SJCRH30 (cell line): ENCODE measurements at places on chromosomes 5 and 9.

DNA sequence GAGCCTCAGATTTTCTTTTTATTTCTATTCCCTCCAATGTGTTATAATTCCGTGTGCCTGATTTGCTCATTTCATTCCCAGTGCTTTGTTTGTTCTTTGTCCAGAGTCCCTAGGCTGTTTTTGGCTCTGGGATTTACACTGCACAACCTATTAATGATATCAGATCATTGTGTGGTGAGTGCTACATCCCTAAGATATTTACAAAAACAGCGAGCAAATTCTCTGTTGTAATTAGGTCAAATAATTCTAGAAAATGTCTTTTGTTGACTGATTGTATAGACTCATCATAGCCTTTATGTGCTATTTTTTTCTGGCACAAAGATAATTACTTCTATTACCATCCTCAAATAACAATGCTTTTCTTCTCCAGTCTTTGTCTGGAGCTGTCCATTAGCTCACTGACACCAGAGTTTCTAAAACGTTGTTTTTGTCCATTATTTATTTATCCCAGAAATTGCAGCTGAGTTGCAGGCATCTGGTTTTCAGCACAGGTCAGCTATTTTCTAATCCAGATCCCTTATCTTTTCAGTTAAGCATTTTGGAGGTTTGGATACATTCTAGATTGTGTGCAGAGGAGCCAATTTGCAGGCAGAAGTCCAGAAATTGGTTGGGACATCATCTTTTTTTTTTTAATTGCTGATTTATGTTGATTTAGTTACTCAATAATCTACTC, 379.9 kb upstream of the DMAC1 start:
- DNase-seq, result no peak

DNA sequence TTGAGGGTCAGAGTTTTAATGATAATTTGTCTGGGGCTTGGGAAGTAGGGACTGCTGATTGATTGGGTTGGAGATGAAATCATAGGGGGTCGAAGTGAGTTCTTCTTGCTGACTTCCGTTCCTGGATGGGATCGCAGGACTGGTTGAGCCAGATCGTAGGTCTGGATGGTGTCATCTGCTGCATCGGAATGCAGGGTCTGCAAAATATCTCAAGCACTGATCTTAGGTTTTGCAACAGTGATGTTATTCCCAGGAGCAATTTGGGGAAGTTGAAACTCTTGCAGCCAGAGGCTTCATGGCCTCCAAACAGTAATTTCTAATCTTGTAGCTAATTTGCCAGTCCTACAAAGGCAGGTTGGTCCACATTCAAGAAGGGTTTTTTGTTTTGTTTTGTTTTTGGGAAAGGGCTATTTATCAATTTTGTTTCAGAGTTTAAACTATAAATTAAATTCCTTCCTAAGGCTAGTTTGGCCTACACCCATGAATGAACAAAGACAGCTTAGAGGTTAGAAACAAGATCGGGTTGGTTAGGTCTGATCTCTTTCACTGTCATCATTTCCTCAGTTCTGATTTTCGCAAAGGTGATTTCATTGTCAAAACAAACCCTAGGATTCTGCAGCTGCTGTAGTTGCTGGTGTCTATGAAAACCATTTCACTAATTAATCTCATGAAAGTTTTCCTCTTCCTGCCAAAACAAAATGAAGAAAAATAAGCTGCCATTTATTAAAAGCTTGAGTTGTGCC, 388.0 kb downstream of the TMEM232 start:
- no peak for DNase-seq

DNA sequence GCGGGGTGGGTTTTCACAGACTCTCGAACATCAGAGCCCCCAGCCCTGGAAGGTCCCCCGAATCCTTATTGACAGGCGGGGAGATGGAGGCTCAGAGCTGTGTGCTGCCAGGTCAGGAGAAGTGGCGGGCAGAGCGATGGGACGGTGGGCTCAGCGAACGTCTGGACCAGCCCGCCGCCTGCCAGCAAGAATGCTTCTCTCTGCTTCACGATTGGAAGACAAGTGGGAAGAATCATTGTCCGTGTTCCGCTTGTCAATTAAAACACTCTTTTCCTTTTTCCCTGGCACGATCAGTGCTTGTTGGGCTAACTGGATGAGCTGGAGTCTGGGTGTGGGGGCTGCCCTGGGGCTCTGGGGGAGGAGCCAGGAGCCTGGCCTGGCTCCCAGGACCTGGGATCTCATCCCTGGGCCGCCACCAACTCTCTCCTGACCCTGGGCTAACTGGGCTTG, 1.6 kb downstream of the COL5A1 start:
- DNase-seq, result no peak

DNA sequence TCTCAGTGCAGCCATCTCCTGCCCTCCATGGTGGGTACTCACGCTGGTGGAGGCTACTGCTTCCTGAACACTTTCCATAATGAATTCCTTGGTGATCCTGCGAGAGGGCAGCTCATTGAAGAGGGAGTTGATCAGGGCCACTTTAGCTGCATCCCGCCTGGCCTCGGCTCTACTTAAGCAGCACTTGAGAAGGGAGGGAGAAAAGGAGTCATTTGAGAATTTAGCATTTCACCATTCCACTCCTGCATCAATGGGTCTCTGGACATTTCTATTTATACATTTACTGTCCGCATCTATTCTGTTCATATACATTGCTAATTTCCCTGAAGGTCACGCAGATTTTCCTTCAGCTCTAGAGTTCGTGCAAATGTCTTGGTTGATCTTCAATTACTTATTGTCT, 35.1 kb downstream of the LIX1 start:
- DNase-seq, result no peak

GRCh38 chr9:129164246-129164930, 13.7 kb downstream of the IER5L start:
- DNase-seq, result peak; percentile 48

DNA sequence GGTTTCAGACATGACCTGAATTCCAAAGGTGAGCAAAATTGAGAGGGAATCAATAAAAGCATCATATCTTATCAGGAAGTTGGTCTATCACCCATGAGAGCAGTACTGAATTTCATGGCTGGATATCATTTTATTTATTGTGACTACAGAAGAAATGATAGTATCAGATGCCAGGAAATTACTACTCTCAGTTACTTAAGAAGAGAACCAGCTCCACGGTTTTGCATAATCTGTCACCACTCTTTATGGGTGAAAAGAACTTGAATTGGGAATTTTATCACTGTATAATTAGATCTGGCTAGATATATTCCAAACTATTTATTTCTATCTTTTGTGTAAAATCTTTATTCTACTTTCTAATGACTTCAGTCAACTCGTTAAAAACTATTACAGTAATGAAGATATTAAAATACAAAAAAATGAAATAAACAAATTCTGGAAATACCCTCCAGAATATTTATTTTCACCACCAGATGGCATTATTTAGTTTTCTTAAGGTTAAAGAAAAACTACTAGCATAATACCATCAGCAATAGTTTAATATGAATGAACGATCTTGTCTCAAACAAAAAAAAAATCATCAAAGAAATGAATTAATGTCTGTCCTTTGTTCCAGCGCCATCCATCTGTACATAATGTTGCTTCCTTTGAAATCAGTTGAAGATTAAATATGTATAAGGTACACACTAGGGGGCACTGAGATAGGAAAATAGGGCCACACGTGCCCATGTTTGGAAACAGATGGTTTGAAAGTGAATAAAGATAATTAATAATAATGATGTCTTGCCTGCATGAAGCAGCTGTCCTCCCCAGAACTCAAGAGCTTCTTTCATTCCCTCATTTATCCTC, 84.7 kb upstream of the SLCO6A1 start:
- no peak for DNase-seq

GRCh38 chr5:40736103-40736875, 19.5 kb downstream of the TTC33 start:
- DNase-seq, result peak; percentile 85

- DNase-seq, result no peak
Measured at GRCh38 chr5:148172377-148172776, 4.0 kb downstream of the SPINK14 start.

GRCh38 chr9:72883875-72884274, 69.0 kb downstream of the ALDH1A1 start:
- DNase-seq, result no peak

DNA sequence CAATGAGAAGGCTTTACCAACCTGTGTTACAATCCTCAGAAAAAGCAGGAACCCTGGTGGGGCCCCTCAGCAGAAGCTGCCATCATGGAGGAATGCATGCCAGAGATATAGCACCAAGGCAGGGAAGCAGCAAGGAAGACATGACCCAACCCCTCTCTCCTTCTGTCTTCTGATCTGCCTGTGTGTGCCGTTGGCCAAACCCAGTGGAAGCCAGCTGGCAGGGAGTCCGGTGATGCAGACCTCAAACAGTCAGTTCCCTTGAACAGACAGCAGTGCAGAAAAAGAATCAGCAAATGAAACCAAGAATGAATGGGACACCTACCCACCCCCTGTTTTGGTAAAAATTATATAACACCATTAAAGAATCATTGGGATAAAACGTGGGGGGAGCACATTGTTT, 234.2 kb downstream of the ZNF608 start:
- DNase-seq, result no peak

DNA sequence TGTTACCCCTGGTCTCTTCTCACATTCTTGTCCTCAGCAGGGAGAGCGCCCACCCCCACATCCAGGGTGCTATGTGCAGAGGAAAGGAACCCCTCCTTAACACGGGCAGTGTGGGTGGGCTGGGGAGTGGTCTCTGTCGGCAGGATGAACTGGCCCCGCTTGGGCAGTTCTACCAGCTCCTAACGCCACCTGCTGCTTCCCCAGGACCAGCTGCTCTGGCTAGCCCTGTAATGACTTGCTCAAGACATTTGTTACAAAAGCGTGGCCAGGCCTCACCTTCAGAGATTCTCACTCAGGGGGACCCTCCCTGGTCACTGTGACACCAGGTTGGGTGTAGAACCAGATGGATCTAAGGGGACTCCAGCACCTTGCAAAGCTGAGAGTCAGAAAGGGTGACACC, 82.4 kb downstream of the HMCN2 start:
- DNase-seq, result no peak

DNA sequence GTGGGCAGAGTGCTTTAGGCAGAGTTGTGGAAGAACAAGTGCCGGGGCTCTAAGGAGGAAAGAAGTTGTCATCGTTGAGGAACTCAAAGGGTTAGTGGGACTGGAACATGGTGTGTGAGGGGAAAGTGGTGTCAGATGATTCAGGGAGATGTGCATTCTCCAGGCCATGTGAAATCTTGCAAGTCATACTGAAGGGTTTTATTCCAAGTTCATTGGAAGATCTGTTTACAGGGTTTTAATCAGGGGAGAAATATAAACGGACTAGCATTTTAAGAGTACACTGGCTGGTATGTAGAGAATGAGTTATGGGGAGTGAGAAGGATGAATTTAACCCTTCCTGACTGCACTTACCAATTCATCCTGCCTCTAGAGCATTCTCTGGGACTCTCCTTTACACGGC, 49.3 kb downstream of the NR2F1 start:
- no peak for DNase-seq

- DNase-seq, result peak; percentile 13
Measured at GRCh38 chr5:74948031-74948546, 81.9 kb upstream of the FAM169A start.

GRCh38 chr5:114780290-114780689, 389.4 kb downstream of the TRIM36 start:
- no peak for DNase-seq
